Activated CD8-positive, alpha-beta T cell treated with anti-CD3 and anti-CD28 coated beads for 36 hours (primary cell): ENCODE measurements at places on chromosomes 3 and 15. TPM values are rescaled to one million over a fixed set of nuclear protein-coding genes. Genes with fewer than 3 reads are reported as not detected.

GALNT15 gene
- not detected for total RNA-seq

CASR gene
- total RNA-seq: not detected

RASGRP1 gene
- total RNA-seq: 105 TPM

CPN2 gene
- total RNA-seq: not detected

CLRN1 gene
- not detected for total RNA-seq

FILIP1L gene
- 0.11 TPM for total RNA-seq

HACL1 gene
- 32.0 TPM for total RNA-seq

DNA sequence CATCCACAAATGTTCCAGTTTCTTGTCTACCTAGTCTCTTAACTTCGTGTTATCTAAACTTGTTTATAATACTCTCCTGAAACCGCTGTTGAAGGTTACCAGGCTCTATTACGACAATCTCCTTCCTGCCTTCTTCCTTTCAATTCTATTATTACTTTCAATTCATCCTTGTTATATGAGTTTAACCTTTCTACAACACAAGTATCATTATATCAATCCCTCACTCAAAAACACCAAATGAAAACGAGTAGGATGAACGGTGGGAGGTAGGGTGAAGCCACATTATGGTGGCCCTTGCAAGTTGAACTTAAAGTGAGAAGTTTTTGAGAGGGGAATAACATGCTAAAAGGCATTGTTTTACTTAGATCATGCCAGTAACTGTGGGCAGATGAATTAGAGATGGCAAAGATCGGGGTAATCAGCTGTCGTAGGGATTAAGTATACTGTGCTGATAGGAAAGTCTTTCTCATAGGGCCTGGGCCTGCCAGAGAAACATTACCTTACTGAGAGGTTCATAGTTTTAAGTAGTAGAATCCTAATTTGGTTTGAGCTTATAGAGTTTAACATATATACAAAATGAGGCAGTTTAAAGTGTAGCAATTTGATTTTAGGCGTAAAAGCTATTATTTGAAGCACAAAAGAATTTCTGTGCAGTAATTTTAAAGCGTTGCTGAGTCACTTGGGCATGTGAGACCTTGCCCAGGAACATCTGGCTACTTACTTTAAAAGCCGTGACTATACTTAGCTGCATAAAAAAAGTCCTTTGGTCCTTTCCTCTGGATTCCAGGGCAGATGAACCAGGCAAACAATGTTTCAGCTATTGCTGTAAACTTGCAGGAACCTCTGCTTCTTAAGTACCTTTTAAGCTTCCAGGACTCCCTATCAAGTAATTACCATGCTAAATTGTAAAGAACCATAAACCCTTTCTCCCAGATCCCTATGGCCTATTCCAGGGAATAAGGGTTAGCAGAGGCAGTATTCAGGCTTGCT, 3.3 kb upstream of the CEP97 start:
- H3K27me3 ChIP-seq: no peaks in the 10 kb centered on the region
- H3K4me3 ChIP-seq: peak overlapping the region; percentile 49
- peaks cover 32% of the 10 kb centered on the region for H3K4me1 ChIP-seq
- peak overlapping the region; percentile 94 for H3K27ac ChIP-seq
- DNase-seq: peak; percentile 51
- H3K36me3 ChIP-seq: no peaks in the 10 kb centered on the region

DNA sequence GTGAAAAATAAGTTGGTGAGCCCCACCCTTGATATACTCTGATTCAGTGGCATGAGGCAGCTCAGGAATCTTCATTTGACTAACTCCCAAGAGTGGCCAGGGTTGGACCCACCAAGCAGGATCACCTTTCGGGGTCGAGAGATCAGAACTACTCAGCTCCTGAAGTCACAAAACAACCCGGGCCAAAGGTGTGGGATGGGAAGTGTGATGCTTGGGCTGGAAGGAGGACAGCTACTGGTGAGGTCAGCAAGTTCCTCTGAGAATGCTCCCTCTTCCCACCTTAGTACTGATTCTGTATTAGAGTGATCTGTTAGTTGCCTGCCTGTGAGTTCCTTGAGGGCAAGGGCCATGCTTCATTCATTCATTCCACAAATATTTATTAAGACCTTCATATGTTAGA, 15.1 kb downstream of the ESYT3 start:
- H3K27me3 ChIP-seq: no peaks in the 10 kb centered on the region
- DNase-seq: no peak
- H3K27ac ChIP-seq: no peak overlapping the region
- H3K36me3 ChIP-seq: no peaks in the 10 kb centered on the region
- H3K4me3 ChIP-seq: no peak overlapping the region
- no peaks in the 10 kb centered on the region for H3K4me1 ChIP-seq

DNA sequence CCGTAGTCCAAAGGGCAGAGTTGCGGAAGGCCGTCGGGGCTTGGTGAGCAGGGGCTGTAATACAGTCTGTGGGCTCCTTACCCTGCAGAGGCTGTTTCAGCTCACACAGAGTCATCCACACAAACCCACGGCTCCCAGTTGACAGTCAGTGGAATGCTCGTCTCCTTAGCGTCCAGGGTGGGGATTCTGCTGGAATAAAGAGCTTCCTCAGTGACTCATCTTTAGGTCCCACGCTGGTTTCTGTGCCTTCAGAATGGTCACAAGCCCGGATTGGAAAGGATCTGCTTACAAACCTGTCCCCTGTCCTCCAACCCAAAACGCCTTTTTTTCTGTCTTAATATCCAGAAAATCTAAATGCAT, 201.3 kb upstream of the TPM1 start:
- no peaks in the 10 kb centered on the region for H3K36me3 ChIP-seq
- no peak overlapping the region for H3K4me3 ChIP-seq
- H3K27ac ChIP-seq: no peak overlapping the region
- H3K4me1 ChIP-seq: no peaks in the 10 kb centered on the region

DNA sequence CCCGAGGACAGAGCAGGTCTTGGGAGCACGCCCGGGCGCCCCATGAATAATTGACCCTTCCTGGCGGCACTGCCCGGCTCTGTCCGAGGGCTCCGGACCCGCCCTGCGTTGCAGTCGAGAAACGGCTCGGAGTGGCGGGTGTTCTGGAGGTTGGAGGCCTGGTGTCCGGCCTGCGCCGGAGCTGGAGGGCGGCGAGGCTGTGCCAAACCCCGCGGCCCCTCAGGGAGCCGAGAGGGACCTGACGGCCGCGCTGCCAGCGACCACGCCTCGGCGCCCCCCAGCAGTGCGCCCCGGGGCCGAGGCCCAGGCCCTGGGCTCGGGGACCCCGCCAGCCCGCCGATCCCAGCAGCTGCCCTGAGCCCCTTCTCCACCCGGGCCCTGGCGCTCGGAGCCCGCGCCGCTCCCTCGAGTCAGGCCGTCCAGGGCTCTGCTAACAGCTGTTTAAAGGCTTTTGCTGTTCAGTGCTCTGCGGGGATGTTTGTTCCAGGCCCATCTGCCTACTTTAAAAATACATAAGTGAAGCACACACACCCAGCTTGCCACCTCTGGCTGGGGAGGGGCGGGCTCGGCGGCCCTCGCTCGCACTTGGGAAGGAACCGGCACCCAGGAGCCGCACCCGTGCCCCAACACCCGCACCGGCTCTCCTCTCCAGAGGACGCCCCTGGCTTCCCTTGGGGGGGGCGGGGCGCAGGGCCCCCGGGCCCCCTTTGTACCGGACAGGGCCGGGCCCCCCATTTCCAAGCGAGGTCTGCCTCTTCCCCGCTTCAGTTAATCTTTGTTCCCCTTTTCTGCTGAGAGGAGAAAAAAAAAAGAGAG, 730 bp upstream of the ZNF710 start:
- no peaks in the 10 kb centered on the region for H3K27me3 ChIP-seq
- H3K27ac ChIP-seq: peak overlapping the region; percentile 98
- DNase-seq: peak; percentile 20

DNA sequence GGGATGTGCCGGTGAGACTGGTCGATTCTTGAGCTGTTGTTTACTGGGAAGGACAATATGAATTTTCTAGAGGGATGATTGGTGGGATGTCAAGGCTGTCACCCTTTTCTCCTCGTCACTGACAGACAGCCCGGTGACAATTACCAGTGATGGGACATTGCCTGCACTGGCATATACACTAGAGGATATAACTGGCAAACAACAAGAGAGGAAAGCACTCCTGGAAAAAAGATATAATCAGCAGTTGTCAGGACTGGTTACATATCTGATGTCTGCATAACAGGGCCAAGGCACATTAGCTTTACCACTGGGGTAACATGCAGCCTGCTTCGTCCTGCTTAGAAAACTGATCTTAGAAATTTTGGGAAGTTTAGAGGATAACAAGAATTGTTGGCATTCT, 131.1 kb downstream of the ROBO2 start:
- H3K36me3 ChIP-seq: no peaks in the 10 kb centered on the region
- DNase-seq: no peak
- H3K27me3 ChIP-seq: no peaks in the 10 kb centered on the region
- H3K4me1 ChIP-seq: no peaks in the 10 kb centered on the region
- no peak overlapping the region for H3K4me3 ChIP-seq

DNA sequence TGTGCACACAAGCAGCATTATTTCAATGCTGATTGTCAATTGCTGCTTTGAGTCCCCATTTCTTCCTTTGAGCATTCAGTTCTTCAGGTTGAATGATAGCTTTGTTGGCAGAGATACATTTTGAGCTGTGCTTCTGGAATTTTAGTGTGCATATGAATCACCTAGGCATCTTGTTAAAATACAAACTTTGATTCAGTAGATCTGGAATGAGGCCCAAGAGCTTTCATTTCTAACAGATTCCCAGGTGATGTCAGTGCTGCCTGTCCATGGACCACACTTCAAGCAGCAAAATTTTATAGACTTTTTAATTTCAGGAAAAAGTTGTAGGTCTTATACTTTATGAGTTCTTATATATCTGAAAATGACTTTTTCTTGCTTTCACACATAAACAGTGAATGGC, 131.1 kb downstream of the ADAMTSL3 start:
- H3K4me3 ChIP-seq: no peak overlapping the region
- no peak for DNase-seq
- peaks cover 4% of the 10 kb centered on the region for H3K27me3 ChIP-seq
- no peak overlapping the region for H3K27ac ChIP-seq

DNA sequence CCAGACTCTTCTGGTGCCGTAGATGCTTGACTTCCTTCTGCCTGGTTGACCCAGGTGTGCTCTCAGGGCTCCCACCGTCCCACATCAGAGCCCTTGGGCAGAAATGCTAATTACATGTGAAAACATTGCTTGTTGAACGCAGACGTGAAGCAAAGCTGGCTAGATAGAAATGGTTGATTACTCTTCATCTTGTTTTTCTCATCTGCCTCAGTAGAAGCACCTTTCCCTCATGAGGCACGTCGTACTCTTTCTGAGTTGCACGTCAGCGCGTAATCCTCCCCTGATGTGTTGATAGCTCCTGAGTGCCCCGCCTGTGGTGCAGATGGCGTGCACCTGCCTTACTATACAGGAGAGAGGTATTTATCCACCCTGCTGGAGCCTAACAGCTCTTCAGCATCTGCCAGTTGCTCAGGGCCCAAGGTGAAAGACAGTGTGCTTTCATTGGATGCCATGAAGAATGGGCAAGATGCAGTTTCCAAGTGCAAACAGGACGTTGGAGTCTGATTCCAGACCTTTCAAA, 18.1 kb downstream of the MAP6D1 start:
- no peaks in the 10 kb centered on the region for H3K27me3 ChIP-seq
- no peak overlapping the region for H3K27ac ChIP-seq
- peaks cover 50% of the 10 kb centered on the region for H3K36me3 ChIP-seq
- H3K4me3 ChIP-seq: no peak overlapping the region

DNA sequence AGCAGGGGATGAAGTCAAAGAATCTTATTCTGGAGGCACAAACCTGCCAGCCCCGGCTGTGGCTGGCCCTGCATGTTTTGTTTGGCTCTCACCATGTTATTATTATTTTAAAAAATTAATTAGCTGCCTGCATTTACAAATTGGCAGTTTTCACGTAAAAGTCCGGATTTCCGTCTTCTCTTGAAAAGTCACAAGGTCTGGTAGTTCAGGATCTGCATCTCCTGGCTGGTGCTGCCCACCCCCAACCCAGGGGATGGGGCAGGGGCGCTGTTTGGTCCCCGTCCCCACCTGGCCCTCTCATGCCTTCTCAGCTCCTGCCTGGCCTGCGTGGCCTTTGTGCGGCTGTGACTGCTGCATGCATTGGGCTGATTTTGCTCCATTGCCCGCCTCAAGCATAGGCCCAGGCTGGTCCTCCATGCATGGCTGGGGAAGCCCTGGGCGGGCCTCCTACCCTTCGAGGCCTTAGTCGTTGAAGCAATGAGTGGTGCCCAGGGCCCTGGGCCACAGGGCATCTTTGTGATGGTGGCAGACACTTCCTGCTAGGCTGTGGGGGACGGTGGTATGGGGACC, 2.0 kb downstream of the FBLN2 start:
- peaks cover 18% of the 10 kb centered on the region for H3K27me3 ChIP-seq
- no peak overlapping the region for H3K27ac ChIP-seq
- peaks cover 52% of the 10 kb centered on the region for H3K4me1 ChIP-seq
- DNase-seq: no peak
- H3K36me3 ChIP-seq: no peaks in the 10 kb centered on the region

DNA sequence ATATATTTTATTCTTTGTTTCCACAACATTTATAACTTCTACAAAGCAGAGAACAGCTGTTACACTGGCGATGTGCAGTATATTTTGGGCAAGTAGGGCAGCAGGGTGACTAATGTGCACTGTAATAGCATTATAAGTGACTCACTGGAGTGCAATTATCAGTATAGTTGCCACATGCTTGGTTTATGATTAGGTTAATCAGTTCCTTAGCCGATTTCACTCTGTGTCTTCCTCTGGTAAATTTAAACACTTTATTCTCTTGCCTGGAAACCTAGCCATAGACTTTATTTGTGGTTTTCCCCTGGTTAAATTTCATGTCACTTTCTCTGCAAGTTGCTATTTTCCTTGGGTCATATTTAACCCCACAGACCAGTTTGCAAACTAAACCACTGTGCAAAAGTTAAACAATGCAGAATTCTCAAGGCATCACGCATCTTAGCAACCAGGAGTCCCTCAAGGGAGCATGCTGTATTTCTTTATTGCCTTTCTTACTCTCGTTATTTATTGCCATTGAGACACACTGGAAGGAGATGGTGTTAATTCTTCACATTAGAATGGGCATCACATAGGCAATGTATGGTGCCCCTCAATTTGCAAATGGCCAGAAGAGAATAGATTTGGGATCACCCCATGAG, 690.2 kb upstream of the DPPA4 start:
- no peaks in the 10 kb centered on the region for H3K27me3 ChIP-seq
- no peaks in the 10 kb centered on the region for H3K36me3 ChIP-seq
- no peak for DNase-seq
- H3K4me1 ChIP-seq: peaks cover 2% of the 10 kb centered on the region
